ENCODE measurements at places on chromosomes 2 and 18.

DNA sequence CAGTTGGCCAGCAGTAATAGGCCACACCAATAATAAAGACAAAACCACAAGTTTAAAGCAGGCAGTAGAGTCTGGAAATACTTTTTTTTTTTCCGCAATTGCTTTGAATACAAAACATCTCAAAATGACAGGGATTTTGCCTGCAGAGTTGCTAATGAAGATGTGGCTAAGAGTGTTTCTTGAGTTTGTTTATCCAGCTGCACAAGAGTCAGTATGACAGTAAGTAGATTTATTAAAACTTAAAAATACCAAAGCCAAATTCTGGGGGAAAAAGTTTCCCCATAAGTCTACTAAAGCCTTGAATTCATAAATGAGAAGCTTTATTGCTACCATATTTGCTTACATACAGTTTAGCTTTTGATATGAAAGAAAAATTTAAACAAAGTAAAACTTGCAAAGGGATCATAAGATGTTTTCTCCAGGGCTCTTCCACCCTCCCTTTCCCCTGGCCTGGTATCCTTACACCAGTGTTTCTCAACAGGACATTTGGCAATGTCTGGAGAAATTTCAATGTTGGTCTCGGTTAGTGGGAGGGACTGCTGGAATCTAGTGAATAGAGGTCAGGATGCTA, 3.9 kb upstream of the DSEL start:
- peak; percentile 92 for DNase-seq

DNA sequence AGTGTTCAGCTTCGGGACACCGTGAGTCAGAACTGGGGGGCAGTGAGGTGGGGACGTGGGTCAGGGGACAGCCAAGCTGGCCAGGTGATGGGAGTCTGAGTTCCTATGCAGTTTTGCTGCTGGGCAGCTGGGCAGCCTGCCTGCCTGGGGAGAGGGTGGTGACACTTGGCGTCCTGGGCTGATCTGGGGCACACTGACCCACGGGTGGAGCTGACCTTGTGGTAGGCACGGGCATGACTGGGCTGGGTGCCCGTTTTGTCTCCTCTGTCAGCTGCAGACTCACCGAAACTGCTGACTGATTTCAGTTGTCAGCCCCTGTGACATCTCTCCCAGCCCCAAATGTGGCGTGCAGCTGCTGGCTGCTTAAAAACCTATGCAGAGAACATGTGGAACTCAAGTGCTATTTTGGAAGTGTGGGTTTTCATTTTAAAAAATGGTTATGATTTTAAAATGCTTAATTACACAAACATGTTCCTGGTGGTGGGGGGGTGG, 32.6 kb upstream of the E2F6 start:
- no peak for DNase-seq

DNA sequence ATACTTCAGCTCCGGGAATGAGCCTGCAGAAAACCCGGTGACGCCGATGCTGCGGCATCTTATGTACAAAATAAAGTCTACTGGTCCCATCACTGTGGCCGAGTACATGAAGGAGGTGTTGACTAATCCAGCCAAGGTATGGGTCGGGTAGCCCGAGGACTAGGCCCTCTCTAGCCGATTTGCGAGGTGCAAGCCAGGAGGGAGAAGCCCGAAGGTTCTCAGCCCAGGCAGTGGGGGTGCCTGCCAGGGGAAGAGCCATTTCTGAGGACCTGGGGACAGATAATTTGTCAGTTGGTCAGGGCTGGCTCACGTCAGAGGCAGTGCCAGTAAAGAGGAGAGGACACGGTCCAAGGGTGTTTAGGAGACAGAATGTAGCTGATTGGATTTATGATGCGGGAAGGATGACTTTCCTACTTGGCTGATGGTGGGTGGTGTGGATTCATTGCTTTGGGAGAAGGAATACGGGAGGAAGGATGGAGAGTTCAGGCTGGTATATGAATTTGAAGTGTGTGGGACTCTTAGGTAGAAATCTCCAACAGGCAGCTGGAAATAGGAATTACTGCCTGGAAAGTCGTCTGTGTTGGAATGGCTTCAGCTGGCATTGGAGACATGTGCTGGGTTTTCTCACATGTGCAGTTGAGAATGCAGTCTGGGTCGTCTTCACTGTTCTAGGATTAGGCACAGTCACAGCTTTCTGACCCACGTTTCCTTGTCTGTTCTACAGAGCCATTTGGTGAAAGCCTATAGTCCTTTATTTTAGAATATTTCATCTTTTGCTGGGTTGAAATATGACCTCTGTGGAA, 874 bp downstream of the NDUFAF7 start:
- DNase-seq, result peak; percentile 18

- DNase-seq, result peak; percentile 49
These were observed 128.5 kb downstream of the RAPGEF4 start for GRCh38 chr2:172864182-172864581.

- DNase-seq, result no peak
These were observed 29.9 kb downstream of the CYP26B1 start for GRCh38 chr2:72117718-72118117.

GRCh38 chr2:178478130-178478438, 316 bp downstream of the FKBP7 start:
- peak; percentile 32 for DNase-seq

DNA sequence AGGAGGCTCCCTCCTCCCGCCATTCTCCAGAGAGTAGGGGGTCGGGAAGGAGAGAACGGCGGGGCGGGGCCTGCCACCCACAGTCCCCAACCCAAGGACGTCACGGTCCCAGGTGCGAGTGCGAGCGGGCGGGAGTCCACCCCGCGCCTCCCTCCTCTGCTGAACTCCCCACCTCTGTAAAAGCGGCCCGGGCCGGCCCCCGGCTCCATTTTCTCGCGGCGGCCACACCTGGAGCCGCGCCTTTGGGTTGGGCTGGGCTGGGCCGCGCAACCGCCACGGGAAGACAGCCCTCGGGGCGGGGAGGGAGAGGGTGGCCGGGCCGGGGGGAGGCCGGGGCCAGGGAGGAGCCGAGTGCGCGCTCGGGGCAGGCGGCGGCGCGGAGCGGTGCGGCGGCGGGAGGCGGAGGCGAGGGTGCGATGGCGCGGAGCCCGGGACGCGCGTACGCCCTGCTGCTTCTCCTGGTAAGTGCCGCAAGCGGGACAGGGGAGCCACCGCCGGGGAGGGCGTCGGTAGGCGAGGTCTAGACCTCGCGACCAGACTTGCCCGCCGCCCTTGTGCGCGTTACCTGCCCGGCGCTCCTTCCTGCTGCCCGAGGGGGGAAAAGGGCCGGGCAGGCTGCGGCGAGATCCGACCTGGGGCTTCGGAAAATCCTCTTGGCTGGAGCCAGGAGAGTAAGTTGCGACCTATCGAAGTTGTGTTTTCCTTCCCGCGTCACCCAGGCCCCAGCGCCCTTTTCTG, at the start of gene DSG2:
DSG2 (plus strand) TSS at position 342 of the 738 bp plus-strand sequence; CDS start at position 417, 75 bp downstream.
- DNase-seq, result peak; percentile 43

- DNase-seq, result no peak
These were observed 244.2 kb upstream of the RGPD4 start for GRCh38 chr2:107582487-107582886.

DNA sequence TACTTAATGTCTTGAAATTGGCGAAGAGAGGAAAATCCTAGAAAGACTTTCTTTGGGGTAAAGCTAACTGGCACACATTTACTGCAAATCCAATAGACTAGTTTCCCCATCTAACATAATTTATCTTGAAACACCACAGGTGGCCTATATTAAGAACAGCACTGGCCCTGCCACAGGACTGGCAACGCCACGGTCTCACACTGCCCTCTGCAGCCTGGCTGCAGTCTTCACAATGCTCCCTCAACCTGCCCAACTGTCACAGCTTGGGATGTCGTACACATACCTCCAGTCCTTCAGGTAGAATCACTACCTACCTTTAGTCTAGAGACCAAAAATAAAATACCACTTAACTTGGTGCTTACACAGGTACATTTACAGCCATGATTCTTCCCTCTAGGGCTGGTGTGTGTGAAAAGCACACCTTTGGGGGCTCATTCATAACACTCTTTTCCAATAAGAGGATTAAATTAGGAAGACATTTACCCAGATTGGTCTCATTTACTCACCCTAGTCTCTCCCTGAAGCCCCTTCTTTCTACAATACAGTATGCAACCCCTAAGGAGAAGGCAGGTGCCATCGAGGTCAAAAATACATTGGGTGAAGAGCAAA, 222.2 kb downstream of the C1D start:
- peak; percentile 87 for DNase-seq

DNA sequence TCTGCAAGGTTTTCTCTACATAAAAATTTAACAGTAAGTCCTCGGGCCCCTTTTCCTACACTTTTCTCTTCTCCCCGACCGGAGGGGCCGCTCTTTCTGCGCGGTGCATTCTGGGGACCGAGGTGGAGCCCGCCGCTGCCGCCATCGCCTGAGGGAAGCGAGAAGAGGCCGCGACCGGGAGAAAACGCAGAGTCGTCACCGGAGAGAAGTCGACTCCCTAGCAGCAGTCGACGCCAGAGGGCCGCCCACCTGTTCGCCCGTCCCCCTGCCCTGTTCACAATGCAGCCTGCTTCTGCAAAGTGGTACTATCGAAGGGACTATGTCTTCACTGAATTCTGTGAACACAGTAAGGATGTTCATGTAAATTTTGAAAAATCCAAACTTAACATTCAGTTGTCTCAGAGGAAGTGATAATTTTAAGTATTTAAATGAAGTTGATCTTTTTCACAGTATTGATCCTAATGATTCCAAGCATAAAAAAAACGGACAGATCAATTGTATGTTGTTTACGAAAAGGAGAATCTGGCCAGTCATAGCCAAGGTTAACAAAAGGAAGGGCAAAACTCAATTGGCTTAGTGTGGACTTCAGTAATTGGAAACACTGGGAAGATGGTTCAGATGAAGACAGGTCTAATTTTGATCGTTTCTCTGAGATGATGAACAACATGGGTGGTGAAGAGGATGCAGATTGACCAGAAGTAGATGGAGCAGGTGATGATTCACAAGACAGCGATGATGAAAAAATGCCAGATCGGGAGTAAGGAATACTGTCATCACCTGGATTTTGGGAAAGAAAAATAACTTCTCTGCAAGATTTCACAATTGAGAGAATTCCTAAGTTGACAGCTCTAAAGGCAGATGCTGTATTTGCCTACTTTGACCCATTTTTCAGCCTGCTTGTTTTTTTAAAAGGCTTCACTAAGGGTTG, 55.8 kb downstream of the ASXL2 start:
- peak; percentile 10 for DNase-seq

GRCh38 chr2:12168354-12168753, 421.9 kb downstream of the LPIN1 start:
- DNase-seq, result no peak

- no peak for DNase-seq
These were observed 8.6 kb downstream of the VRK2 start for GRCh38 chr2:58055033-58055786.

GRCh38 chr2:47751856-47752414, 31.0 kb upstream of the MSH6 start:
- DNase-seq, result no peak

- DNase-seq, result no peak
These were observed 18.9 kb downstream of the CTIF start for GRCh38 chr18:48557640-48558174.

- DNase-seq, result peak; percentile 45
These were observed 49.8 kb downstream of the FBLN7 start for GRCh38 chr2:112187805-112188596.

DNA sequence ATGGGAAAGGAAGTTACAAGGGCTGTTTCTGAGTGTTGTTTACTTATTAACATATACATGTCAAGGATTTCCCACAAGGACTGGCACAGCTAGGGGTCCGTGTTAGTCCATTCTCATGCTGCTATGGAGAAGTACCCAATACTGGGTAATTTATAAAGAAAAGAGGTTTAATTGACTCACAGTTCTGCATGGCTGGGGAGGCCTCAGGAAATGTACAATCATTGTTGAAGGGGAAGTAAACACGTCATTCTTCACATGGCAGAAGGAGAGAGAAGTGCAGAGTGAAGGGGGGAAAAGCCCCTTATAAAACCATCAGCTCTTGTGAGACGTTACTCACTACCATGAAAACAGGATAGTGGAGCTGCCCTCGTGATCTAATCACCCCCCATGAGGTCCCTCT, 128.9 kb upstream of the CELF4 start:
- DNase-seq, result no peak

DNA sequence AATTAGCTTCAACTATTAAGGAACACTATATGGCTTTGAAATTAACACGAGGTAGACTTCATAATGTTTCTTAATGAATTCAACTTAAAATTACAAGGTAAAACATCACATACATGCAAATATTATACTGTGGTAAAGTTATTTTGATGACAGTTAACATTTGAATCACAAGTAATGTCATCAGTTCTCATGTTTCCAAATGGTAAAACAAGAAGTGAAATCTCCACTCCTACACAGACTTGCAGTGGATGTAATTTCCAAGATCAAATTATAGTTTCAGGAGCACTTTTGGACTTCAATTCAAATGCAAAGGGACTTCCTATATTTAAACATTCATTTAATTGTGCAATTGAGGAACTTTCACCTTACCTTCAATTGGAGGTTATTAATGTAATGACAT, 39.1 kb downstream of the C18orf54 start:
- no peak for DNase-seq

GRCh38 chr18:5744659-5745058, 150.7 kb downstream of the TMEM200C start:
- DNase-seq, result no peak

GRCh38 chr2:62287899-62288880, 92.3 kb downstream of the B3GNT2 start:
- peak; percentile 39 for DNase-seq

DNA sequence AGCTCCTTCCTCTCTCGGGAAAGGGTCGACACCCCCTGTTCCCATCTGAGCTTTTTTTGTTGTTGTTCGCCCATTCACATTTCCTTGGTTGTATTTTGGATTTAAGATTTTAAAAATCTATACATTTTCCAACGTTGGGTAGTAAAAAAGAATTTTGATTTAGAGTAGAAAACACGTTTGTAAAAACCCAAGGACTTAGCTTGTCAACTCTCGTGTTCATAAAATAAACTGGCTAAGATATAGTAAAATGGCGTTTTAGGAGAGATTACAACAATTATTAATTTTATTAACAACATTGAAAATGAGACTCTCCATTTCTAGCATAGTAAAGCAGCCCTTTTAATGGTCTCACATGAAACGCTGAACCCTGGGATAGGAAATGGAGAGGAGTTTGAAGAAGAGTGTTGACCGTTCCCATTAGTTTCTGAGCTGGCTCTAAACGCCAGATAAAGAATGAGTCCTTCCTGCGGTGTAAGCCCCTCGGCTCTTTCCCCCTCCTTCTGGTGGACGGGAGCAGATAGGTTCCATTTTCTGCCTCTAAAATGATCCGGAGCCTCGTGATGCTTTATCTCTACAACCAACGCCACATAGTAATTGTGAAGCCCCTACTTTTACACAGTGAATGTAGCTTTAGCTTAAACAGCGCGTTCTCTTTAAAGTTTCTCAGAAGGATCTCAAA, 24.0 kb upstream of the ZNF516 start:
- DNase-seq, result peak; percentile 32

GRCh38 chr2:42928161-42928691, 135.8 kb upstream of the HAAO start:
- no peak for DNase-seq

DNA sequence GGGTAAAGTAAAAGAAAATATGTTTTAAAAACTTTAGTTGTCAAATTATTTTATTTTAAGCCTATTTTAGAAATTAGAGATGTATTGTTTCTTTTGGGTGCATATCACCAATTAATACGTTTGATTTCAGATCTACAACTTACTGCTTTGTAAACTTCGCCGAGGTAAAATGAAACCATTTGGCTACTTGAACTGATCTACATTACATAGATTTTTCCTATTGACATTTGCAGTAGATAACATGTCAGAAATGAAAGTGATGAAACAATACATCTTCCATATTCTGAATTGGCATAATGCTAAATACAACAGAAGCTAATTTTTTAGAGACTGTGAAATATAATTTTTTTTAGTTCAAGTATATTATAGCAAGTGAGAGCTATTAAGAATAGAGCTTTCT, 39.5 kb downstream of the GLS start:
- no peak for DNase-seq

- no peak for DNase-seq
These were observed 214.0 kb upstream of the NT5C1B start for GRCh38 chr2:18803141-18803939.

All from fibroblast of pulmonary artery (primary cell).